Aorta (tissue), 5 donors: ENCODE measurements at places on chromosomes 11 and 22. TPM values are rescaled to one million over a fixed set of nuclear protein-coding genes. Genes with fewer than 3 reads are reported as not detected.
A peak's percentile ranks its signal among the peaks of the same experiment; 100 is the strongest.

The GLYAT gene
- polyA plus RNA-seq: not detected

DNA sequence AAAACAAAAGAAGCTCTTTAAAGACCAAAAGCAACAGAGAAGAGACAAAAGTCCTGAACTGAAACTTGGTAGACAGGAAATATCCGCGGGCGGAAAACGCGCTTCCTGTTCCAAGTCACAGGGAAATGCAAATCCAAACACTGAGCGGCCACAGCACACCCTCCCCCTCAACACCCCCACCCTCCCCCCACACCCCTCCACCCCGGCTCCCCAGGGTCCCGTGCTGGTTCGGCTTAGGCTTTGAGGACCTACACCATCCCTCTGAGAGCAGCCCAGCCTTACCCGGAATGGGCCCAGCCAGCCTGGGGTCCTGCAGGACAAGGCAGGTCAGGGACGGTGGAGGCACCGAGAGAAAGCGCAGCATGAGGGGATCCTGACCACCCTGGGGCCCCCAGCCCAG lies 160.4 kb downstream of the BRD1 start:
- DNase-seq: no peak

- DNase-seq: peak; percentile 82
These were observed at the start of gene RASSF10 for GRCh38 chr11:13008625-13009475. RASSF10 (plus strand) TSS chr11:13009316; CDS start chr11:13009577, 261 bp downstream.

GRCh38 chr11:9073466-9074225 lies 17.8 kb downstream of the SCUBE2 start:
- DNase-seq: no peak

- DNase-seq: no peak
These were observed 307.7 kb downstream of the BUD13 start for GRCh38 chr11:116465056-116465455.

DNA sequence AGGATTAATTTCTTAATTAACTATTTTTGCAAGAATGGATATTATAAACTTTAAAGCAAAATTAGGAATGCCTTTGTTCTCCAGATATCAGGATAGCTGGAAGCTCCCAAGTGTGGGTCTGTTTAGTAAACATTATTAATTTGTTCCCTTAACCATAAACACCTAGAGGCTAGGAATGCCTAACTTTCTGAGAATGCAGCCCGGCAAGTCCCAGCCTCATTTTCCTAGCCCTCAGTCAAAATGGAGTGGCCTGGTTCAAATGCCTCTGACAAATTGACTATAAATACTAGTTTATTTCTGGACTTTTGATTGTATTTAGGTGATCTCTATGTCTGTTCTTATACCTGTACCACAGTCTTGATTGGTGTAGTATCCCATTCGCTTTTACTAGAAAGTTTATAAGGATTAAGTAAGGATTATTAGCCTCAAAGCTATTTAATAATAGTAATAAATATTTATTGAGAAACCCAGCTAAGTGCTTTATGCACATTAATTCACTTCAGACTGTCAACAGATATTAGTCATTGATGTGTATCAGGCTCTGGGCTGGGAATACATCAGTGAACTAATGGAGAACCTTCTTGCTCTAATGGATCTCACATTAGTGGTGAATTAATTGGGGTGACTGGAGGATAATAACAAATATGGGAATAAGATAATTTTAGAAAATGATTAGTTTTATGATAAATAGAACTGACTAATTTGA lies 25.8 kb downstream of the PPME1 start:
- DNase-seq: no peak

DNA sequence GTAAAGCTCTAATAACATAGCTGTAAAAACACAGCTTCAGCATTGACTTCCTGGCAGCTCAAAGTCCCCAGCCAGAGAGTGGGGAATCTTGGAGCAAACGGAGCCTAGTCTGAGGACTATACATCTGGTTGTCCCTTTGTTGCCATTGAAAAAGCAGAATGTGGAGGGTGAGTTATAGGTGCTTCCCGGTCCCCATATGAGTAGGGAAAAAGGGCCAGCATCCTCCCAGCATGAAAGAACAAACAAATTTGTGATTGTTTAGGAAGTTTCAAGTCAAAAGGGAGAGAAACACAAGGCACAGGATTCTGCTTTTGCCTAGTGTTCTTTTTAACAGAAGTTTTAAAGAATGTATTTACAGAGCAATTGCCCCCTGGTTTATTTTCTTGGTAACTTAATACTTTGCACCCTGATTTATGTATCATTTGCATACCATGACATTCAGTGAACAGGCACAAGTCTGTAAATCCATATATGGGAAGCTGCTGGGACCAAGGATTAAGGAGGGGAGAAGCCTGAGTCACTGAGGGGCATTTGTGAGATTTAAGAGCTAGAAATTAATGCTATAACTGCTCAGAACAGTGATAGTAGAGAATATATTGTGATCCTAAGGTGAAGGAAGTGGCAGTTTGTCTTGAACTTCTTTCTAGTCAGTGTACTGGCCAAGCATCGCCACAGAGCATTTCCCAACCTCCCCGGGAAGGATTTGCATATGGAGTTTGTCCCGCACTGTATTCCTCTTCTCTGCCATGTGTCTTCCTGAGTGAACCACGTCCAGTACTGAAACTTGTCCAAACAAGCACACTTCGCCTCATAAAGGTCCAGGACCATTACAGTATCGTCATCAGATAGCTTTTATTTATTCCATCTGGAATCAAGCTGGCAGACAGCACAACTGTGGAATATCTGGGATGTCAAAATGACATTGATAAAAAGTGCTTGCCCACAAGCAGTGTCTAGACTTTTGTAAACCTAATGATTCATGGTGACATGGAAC lies 103.0 kb downstream of the DBX1 start:
- DNase-seq: no peak

DNA sequence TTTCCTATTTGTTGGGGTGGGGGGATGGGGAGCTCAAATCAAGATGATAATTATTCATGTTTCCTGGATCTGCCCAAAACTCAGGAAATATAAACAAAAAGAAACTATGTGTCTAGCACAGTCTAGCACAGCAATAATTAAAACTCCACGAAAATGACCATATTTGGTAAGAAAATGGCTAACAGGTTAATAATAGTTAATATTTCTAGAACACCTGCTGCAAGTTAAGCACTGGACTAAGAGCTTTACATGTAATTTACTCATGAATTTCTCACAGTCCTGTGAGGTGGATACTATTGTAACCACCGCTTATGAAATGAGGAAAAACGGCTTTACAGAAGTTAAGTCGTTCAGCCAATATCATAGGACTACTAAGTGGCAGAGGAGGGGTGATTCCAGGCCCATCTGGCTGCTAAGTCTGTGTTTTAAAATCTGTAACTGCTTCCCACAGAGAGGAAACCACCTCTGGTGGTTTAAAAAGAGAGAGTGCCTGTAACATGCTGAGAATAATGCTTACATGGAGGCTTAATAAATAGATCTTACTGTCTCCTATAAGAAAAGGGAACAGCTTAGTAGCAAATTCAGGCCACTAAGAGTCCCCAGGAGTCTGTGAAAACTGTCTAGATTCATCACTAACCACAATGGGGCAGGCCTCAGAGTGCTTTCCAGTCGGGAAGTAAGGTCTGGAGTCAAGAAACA lies 11.0 kb upstream of the AMOTL1 start:
- no peak for DNase-seq

DNA sequence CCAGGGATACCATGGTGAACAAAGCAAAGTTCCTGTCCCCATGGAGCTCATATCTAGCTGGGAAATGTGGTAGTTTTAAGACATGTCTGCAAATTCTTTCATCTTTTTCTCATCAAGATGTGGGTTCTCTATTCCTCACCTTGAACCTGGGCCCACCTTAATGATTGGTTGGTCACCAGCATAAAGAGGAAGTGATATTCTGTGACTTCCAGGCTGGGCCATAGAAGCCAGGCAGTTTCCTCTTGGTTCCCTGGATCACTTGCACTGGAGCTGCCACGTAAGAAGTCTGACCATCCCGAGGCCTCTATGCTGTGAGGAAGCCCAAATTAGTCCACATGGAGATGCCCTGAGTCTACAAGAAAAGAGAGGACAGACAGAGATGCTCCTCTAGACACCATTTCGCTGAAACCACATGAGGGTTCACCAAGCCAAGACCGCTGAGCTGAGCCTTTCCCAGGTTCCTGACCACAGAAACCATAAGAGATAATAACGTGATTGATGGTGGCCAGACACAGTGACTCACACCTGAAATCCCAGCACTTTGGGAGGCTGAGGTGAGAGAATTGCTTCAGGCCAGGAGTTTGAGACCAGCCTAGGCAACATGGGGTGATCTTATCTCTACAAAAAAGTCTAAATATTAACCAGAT lies 119.5 kb upstream of the ISX start:
- no peak for DNase-seq

DNA sequence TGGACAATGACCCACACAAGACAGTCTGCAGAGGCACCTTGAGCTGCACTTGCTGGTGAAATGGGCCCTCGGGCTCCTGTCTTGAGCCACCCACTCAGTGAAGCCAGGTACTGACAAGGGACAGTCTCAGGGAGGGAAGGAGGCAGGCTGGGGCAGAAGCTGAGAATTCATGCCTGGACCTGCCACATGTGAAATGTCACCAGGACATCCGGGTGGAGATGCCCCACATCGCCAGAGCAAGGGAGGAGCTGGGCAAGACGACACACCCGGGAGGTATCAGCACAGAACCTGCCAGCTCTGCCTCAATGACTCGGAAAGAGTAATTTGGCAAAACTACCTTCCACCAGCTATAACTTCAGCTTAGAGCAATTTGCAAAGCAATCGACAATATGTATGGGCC lies 23.5 kb downstream of the CPT1A start:
- DNase-seq: no peak

DNA sequence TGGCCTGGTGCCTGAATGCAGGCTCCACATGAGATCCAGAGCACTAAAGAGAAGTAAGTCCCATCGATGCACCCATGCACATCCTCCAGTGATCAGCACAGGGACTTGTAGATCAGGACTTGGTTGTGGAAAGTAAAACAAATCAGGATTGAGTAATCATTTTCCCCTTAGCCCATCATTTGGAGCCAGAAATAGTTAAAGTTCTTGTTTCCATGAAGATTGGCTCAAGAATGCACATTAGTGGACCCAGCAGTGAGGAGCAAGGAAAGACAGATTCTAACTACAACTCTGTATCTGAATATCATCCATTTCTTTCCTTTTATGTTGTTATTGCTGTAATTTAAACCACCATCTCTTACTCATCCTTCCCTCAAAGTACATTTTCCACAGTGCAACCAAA lies 19.1 kb downstream of the CCDC83 start:
- DNase-seq: no peak

- no peak for DNase-seq
These were observed 63.5 kb downstream of the MPPED2 start for GRCh38 chr11:30522536-30523243.

DNA sequence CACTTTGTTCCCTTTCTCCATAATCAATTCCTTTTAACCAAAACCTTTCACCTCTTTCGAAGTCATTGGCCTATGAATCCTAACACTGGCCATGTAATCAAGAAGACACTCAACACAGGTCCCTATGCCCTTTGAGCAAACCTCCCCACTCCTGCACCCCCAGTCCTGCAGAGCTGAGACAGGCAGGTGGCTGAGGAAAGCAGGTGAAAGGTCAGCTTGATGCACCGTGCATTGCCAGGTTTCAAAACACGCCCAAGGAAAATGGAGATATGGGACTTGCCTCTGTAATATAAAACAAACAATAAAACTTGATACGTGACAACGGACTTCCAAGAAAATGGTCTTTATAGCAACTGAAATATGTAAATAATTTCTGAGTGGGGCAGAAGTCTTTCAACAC lies 10.6 kb downstream of the CPT1A start:
- DNase-seq: no peak

The SYTL2 gene
- polyA plus RNA-seq: 57.4 TPM

DNA sequence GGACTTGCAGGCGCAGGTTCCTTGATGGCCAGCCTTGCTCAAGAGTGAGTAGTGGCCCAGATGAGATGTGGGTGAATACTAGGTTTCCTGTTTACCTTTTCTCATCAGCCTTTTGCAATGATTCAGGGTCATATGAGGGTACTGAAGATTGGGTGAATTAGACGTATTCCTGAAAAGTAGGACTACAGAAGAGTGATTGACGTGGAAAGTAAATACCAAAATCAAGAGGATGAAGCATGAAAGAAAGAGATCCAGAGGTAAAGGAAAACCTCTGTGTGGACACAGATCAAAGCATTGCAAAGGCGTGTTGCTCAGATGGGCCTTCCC lies 59.9 kb downstream of the CYB5R2 start:
- DNase-seq: no peak
